ENCODE measurements at places on chromosomes 7 and 10.
A peak's percentile ranks its signal among the peaks of the same experiment; 100 is the strongest.

DNA sequence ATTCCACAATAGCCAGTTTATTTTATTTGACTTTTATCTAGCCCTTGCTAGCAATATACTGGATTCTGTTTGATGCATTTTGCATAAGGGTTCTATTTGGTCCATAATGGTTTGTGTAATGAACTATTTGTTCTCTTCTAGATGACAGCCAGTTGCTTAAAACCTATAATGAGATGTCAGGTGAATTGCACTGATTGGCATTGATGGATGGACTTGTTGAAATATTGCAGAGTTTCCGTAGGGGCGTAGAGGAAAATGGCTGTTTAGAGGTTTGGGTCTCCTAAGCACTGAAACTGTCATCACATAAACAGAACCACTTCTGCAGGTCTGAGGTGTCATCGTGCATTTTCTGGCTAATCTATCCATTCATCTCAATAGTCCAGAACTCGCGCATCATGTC lies 124.9 kb upstream of the HDAC9 start:
- DNase-seq: no peak

- DNase-seq: no peak
Observed at GRCh38 chr10:99784016-99784726, 1.7 kb downstream of the ABCC2 start.

DNA sequence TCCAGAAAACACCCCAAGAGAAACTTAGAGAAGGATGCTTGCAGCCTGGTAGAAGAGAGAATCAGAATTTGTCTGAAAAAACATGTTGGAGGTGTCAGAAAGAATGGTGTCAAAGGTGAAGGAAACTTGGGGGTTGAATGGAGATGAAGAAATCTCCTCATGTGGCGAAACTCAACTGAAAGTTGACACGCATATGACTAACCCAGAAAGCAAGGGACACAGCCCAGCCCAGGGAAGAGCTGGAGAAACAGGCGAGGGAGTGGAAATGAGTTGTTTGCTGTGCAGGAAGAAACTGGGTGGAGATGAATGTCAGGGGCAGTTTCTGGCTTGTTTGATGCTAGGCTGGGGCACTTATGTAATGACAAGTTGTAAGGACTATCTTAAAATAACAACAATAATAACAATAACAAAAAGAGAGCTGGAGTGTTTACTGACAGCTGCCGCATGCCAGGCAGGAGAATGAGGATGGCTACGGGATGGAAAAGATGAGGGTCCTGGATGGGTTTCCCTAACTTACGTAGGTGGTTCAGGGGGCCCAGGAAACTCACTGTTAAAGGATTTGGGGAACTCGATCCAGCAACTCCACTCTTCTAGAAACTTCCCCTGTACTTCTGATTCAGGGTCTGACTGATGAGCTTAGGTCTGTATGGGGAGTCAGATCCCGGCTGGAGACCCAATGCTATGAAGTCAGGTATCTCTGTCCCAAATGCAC lies 57.4 kb downstream of the MAP3K8 start:
- DNase-seq: no peak

GRCh38 chr10:115948465-115948864 lies 324.5 kb downstream of the GFRA1 start:
- peak; percentile 14 for DNase-seq

DNA sequence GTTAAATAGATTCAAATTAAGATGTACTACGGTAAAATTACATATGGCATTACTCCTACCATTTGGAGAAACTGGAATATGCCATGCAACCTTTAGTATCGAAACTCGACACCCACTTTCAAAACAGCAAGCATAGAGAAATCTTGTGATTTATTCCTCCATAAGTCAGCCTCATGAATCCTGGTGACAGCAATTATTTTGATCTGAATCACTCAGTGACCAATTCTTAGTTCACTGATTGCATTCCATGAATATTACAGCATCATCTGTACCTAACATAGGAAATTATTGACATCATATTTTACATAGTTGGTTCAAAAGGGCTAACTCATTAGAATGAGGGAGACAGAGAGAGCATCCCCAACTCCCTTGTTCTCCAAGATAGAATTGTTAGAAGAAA lies 89.6 kb downstream of the CACNB2 start:
- DNase-seq: no peak

GRCh38 chr7:32762925-32763293 lies 128.7 kb downstream of the KBTBD2 start:
- DNase-seq: no peak

GRCh38 chr10:131033166-131034085 lies 278.1 kb downstream of the TCERG1L start:
- DNase-seq: no peak

DNA sequence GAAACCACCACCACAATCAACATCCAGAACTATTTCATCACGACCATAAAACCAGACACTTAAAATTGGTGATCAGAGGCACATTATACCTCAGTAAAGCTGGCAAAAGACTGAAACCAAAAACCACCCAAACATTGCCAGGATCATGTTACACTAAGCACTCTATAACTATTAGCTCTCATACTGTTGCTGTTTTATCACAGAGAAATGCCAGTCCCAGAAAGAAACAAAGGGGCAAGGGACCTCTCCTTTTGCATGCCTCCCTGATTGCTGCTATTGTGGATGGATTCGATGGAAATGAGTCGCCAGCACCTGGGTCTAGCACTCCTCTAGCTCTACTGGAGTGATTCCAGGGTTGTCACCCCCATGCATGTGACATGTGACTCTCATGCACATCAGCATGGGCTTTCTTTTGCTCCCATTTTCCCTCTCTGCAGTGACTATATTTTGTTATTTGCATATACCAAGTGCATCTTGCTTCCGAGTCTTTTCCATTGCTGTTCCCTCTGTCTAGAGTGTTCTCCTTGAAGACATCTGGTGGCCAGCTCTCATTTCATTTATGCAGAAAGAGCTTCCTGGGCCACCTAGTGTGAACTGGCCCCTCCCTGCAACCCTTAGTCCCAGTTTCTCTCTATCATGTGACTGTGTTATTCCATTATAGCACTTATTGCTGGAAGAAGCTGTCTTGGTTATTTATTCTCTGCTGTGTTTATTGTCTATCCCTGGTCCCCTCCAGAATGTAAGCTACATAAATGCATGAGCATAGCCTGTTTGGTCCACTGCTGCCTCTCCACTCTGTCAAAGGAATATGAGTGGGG lies 300.6 kb downstream of the PLXNA4 start:
- DNase-seq: no peak

DNA sequence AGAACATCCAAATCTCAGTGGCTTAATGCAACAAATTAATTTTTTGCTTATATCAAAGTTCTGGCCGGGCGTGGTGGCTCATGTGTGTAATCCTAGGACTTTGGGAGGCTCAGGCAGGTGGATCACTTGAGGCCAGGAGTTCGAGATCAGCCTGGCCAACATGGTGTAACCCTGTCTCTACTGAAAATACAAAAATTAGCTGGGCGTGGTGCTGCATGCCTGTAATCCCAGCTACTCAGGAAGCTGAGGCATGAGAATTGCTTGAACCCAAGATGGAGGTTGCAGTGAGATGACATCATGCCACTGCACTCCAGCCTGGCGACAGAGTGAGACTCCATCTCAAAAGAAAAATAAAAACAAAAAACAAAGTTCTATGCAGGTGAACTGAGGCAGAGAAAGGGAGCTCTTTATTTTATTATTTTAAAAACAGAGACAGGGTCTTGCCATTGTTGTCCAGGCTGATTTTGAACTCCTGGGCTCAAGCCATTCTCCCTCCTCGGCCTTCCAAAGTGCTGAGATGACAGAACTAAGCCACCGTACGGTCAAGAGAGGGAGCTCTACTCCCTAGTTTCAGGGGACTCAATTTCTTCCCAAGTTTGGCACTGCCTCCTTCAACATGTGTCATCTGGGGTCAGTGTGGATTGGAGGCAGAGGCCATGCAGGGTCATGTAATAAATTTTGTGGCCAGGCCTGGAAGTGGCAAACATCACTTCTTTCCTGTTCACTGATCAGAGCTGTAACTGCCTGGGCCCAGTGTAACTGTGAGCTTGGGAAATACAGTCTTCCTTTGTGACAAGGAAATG lies 2.4 kb downstream of the ADCK2 start:
- DNase-seq: peak; percentile 29

- DNase-seq: no peak
Observed at GRCh38 chr10:83301732-83302131, 837.6 kb upstream of the GHITM start.

- DNase-seq: no peak
Observed at GRCh38 chr7:81801532-81801931, 31.7 kb upstream of the HGF start.

- DNase-seq: no peak
Observed at GRCh38 chr7:44063894-44064651, 1.3 kb downstream of the PGAM2 start.

- DNase-seq: no peak
Observed at GRCh38 chr7:80189638-80190037, 55.0 kb downstream of the GNAI1 start.

- DNase-seq: no peak
Observed at GRCh38 chr7:128837521-128837921, 7.3 kb downstream of the FLNC start.

GRCh38 chr10:124605856-124606812 lies 138.0 kb downstream of the FAM53B start:
- no peak for DNase-seq
